ENCODE measurements at places on chromosomes 6 and 20.

GRCh38 chr20:33963751-33964150, 30.0 kb upstream of the RALY start:
- no peak for DNase-seq

DNA sequence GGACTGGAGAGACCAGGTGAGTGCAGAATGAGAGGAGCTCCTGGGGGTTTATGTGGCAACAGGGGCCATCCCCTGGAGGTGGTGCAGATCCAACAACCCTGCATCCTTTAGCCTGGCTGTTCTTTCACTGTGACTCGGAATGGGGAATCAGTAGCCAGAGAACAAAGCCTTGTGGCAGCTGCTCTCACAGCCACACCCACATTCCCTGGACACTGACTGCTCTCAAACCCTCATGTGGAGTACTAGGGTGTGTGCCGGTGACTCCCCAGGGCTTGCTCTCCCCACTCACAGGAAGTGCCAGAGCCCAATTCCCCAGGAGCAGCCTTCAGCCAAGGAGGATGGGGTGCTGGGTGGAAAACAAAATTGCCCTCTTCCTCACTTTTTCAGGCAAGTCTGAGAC, 30.2 kb upstream of the GGTLC1 start:
- DNase-seq, result no peak

- DNase-seq, result no peak
These were observed 208.3 kb downstream of the SYNDIG1 start for GRCh38 chr20:24677626-24678315.

DNA sequence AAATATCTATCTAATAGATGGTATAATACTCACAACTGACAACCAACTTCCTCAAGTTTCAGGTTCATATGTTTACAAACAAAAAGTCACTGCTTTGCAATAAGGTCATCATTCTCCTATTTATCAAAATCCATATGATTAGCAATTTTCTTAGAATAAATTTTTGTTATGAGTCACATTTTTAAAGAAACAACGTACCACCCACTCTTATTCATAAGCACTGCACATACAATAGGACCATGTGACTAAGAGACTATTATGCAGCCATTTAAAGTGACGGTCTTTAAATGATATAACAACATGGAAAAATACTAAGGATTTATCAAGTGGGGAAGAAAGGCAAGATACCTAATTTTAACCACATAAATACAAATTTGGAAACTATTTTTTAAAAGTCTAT, 40.0 kb downstream of the REPS1 start:
- DNase-seq, result no peak

DNA sequence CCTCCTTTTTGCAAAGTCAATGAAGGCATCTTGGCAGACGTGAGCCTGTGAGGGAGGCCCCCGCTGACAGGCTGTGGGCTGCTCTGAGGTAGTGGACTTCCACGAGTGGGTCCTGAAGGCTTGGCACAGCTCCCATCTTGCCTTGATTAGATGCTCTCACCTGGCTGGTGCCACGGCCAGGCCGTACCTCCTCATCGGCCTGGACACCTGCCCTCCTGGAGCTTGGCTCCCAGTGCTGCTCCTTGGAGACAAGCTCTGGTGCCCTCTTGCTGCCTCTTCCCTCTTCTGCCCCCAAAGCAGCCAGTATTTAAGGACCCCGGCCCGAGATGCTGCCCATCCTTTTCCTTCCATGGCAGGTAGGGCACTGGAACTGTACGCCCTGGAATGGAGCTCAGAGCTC, 93.5 kb downstream of the ERMARD start:
- no peak for DNase-seq

DNA sequence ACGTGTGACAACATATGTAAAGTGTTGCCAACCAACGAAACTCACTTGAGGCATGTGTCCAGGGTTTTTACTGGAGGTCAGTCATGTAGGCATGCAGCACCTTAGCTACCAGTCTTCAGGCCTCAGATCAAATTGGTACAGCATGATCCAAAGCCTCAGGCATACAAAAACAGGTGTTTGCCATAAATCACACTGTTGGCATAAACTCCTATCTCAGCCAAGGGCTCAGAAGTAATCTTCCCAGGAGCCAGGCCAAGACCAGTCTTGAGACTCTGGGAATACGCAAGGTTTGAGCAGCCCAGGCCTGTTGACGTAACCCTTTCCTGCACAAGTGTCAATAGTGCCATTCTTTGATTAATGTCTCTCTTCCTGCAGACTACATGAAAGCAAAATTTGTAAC, 163.5 kb downstream of the PRL start:
- no peak for DNase-seq

- no peak for DNase-seq
These were observed 18.9 kb downstream of the BCAS4 start for GRCh38 chr20:50813801-50814200.

DNA sequence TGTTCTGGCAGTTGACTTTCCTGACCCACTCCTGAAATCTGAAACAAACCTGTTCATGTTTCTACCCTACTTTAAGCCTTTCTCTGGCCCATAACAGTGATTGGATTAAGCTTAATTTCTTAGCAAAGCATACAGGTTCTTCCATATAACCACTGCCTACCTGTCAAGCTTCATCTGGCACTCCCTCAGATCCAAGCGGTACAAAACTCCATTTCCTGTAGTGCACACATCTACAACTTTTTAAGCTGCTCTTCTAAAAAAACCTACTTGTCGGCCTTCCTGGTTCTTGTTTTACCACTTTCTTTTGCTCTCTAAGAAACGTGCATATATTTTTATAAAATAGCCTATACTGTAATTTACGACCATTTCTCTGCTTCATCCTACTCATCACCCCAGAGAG, 916 bp upstream of the PPP1R11 start:
- DNase-seq, result no peak

DNA sequence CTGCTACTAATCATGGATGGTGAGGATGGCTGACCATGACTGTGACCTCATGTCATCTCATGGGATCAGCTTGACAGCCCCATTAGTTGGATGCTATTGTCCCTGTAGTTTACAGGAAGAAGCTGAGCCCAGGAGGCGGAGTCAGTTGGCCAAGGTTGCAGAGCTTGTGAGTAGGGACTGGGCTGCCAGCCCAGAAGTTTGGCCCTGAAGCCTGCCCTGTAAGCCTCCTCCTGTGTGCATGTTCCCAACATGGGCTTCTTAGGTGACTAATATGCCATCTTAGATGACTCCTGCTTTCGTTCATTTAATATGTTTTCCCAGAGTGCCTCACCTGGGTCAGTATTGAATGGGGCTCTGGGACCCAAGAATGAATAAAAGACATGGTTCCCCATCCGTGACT, 6.9 kb downstream of the EDN3 start:
- no peak for DNase-seq

DNA sequence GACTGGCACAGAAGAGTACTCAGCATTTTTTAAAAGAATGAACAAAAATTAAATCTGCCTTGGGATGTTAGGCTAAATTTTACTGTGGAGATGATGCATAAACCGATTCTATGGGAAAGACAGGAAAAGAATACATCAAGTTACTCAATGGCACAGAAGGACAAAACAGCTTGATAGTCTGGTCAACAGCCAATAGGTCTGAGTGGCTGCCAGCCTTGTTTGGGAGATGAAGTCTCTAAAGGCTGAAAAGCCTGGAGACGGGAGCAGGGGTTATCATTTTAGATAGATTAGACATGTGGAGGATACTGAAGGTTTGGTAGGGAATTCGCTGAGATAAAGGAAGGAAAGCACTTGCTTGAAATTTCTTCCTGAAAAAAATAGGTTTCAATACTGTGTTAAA, 56.3 kb upstream of the LAMA2 start:
- no peak for DNase-seq

- no peak for DNase-seq
These were observed 404.1 kb downstream of the FOXA2 start for GRCh38 chr20:22180244-22180643.

DNA sequence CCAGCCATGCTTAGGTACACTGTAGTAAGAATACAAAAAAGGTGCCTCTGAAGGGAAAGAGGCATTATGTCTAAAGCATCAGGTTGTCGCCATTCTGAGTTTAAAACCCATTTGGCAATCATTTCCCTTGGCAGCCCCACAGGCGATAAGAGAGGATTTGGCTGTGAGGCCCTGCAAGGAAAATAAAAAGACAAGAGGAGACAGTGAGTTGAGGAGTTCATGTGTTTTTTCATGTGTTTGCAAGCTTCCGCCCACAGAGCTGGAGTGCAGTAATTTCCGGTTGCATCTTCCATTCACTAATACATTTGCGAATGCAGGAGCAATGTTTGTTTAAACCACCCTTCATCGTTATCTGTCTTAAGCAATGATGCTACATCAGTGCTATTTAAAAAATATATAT, 138.5 kb upstream of the SOX4 start:
- DNase-seq, result no peak

DNA sequence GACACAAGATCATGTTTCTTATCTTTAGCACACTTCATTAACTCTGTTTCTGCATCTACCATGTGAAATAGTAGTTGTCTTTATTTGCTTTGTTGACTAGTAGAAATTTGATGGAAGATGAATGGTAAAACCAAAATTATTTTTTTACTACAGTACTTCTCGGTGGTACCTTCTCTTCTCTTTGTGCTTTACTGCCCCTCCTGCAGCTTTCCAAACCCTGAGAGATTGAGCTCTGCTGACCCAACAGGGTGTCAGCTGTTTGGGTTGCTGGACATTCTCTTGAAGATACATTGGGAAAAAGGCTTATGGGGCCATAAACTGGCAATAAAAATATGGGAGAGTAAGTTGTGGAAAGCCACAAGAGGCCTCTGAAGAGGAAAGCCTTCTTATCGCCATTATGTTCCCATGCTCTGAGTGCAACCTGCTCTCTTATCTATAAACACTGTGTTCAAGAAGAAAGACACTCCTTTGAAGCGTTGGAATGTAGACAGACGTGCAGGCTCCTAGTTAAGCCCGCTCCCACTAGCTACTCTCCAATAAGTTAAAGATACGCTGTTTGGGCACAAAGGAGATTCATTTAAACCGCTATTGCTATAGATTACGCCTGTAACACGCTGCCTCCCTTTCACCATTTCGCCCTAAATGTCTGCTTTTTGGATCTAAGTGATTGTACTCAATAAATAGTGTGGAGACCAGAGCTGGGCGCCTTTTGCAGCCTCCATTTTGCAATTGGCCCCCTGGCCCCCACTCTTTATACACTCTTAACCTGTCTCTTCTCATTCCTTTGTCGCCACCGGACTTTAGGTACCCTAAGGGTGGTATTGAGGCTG, 60.1 kb upstream of the PRSS16 start:
- no peak for DNase-seq

- DNase-seq, result no peak
These were observed 399.6 kb downstream of the NKAIN2 start for GRCh38 chr6:124203101-124203811.

DNA sequence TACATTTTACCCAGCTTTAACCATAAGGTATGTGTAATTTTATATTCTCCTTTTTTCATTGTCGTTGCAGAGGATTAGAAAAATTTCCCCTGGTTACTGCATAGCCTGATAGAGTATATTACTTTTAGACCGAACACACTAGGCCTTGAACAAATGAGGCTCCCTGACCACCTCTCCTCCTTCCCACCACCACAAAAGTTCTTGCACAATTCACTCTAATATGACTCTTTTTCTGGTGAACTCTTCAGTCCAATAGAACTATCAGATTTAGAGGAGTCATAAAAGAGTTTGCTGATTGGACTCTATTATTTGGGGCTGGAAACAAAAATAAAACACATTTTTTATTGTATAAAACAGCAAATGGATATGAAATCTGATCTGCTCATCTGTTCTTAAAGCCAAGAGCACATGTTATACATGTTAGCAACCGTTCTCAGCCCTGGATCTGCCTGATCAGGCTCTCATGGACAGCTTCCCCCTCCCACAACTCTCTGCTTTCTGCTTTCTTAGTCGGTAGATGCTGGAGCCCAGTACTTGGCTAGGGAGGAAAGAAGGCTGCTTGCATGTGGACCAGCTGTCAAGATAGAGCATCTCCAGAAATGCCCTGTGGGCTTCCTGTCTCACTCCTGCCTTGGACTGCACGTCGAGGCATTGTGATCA, 83.5 kb downstream of the CD164 start:
- no peak for DNase-seq

- no peak for DNase-seq
These were observed 41.3 kb downstream of the REV3L start for GRCh38 chr6:111441678-111442243.

DNA sequence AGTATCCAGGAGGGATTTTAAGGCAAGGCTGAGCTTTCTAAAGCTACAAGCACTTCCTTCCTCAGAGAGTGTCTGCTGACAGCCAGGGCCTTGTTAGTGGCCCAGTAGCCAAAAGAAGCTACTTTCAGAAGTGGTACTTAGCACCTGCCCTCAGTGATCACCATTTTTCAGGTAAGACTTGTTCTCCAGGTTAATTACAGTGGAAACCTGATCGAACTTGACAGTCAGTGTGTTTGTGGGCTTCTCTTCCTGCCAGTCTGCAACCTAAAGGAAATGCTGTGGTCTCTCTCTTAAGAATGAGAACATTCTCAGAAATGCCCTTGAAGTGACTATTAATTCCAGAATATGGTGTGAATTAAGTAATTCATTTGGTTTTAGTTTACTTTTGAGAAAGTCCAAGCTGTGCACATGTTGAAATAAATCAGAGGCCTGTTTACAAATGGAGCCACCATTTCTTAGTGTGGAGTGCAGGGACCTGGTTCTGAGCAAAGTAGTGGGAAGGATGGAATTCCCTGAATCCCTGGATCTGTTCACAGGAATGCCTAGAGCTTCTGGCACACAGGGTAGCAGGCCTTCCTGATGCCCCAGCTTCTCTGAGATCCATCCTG, 185.3 kb upstream of the AGPAT4 start:
- DNase-seq, result no peak

- DNase-seq, result no peak
These were observed 85.3 kb upstream of the SIRPA start for GRCh38 chr20:1809611-1810510.

GRCh38 chr20:31769681-31770080, 30.6 kb downstream of the TPX2 start:
- no peak for DNase-seq

- DNase-seq, result no peak
These were observed 129.9 kb downstream of the HFE start for GRCh38 chr6:26216886-26217713.

DNA sequence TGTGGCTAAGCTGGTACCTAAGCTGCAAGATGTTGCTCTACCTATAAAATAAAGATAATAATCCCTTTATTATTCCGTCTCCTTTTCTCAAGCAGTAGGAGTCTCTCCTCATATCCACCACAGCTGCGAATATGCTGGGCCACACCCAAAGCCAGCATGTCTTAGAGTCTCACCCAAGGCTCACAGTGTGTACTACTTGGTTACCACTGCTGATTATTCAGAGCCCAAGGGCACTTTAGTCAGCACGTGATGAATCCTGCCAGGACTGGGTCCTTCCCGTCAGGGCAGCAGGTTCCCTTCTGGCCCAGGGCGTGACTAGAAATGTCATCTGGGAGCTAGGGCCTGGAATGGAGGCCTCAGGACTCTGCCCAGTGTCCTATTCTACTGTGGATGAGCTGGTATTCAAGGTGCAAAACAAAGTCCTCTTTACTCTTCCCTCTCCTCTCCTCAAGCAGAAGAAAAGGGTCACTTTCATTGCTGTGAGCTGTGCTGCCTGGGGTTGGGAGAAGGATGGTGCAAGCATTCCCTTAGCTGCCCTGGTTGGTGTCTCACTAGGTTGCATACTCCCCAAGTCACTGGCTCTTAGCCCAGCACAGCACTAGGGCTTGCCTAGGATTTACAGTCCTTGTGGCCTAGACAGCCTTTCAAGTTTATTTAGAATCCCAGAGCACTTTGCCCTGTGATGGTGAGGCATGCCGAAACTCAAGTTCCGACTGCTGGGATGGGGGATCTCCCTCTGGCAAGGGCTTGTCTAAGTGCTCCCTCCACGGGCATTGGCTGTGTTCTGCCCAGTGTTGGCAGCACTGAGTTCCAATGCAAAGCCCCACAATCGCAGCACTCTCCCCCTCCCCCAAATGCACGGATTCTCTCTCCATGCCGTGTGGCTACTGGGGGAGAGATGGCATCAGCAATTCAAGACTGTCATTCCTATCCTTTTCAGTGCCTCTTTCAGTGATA, 320.2 kb downstream of the BTBD9 start:
- no peak for DNase-seq

All from D721Med (cell line).